ENCODE measurements at places on chromosomes 13 and 19. TPM values are rescaled to one million over a fixed set of nuclear protein-coding genes. Genes with fewer than 3 reads are reported as not detected.

The ZNF83 gene
- total RNA-seq = 78.6 TPM

DNA sequence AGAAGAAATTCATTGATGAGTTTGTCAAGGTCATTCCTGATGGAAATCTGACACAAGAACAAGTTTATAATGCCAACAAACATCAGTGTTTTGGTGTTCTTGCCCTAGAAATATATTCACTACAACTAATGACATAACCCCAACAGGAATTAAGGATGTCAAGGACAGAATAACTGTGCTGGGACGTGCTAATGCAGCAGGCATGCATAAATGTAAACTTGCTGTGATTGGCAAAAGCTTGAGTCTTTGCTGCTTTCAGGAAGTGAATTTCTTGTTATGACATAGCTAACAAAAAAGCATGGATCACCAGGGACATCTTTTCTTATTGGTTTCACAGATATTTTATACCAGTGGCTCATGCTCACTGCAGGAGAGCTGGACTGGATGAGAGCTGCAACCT is 144.6 kb downstream of the KCTD12 start:
- no peak for DNase-seq

- DNase-seq = no peak
These were observed 112.4 kb upstream of the WASF3 start for GRCh38 chr13:26445092-26445491.

The C1QTNF9B gene
- total RNA-seq = not detected

DNA sequence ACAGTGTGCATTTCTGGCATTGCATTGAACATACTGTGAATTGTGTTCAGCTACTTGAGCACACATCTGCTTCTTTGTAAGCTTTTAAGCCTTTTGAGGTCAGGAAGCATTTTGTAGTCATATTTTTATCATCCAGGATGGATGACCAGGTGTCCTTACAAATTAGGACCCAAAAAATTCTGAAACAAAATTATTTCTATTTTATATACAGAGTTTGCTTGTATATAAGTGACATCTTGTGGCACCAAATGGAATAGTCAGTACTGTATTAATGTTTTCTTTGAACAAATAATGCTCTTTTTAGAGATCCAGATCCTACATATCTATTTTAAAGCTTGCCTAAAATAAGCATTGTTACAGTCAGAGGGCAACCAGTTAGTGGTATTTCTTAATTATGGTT is 9.5 kb upstream of the SUPT20H start:
- no peak for DNase-seq

GRCh38 chr13:63693696-63694095 is 2278.0 kb upstream of the PCDH20 start:
- no peak for DNase-seq

The INSR gene
- total RNA-seq = 86.7 TPM

The LIPE gene
- total RNA-seq = 102 TPM

DNA sequence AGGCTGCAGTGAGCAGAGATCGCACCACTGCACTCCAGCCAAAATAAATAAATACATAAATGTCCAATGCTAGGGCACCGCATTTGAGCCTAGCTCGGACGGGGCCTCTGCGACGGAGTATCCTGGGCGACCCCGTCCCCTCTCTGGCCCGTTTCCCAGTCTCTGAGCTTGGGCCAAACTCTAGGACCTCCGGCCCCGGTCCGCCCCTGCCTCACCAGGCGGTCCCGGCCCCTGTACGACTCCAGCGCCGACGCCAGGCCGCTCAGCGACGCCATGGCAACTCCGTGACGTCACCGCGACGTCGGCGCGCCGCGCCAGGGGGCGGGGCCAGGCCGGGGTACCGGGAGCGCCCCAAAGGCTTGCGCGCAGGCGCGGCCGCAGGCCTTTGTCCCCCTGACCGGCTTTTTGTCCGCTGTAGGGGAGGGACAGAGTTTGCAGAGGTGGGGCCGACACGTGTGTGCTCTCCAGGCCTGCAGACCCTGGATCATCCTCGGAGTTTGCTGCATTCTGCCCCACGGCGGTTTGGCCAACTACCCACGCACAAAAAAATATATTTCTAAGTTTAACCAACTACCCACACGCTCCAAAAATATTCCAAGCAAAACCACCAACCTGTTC is at the start of gene PEX11G:
Gene PEX11G, minus strand, starts transcription at position 300 of the 618 bp plus-strand sequence. Its CDS starts 25 bp downstream, at position 275.
- DNase-seq = no peak

GRCh38 chr13:107461751-107462150 is 753.6 kb downstream of the LIG4 start:
- DNase-seq = no peak

- no peak for DNase-seq
These were observed 39.6 kb upstream of the CD177 start for GRCh38 chr19:43313711-43314495.

- DNase-seq = no peak
These were observed 13.2 kb downstream of the RNF17 start for GRCh38 chr13:24777171-24777570.

GRCh38 chr13:43074824-43075510 is 51.6 kb downstream of the DNAJC15 start:
- DNase-seq = no peak

- no peak for DNase-seq
These were observed 27.4 kb downstream of the UBAC2 start for GRCh38 chr13:99227909-99228688.

DNA sequence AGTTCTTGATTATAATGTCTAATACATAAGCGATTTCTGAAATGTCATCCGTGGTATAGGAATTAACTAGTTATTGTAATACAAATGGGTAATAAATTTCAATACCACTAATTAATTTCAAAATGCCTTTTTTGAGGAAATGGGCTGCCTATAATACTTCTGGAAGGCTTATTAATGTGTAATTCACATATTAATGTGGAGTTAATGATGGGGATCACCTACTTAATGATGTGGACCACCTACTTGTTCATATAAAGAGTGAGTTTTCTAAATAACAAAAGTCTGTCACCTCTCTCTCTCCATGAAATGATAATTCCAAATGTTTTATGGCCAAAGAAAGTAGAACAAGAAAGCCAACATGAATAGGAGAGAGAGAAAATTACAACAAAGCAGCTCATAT is 913.8 kb upstream of the GPC6 start:
- DNase-seq = no peak

- no peak for DNase-seq
These were observed 2.5 kb upstream of the EEF2 start for GRCh38 chr19:3987619-3988371.

GRCh38 chr13:33639626-33640080 is 178.3 kb upstream of the RFC3 start:
- DNase-seq = no peak

GRCh38 chr13:51814825-51815650 is 11.1 kb upstream of the DHRS12 start:
- no peak for DNase-seq

GRCh38 chr19:49161987-49162386 is 4.4 kb downstream of the TRPM4 start:
- DNase-seq = no peak

Measured in vagina (tissue), 2 donors.